ENCODE measurements at places on chromosomes 6 and 20.

- peak; percentile 18 for DNase-seq
Observed at GRCh38 chr20:47490795-47491194, 10.9 kb upstream of the NCOA3 start.

GRCh38 chr20:8721098-8721497 is 347.8 kb upstream of the PLCB4 start:
- no peak for DNase-seq

- no peak for DNase-seq
Observed at GRCh38 chr6:79421001-79421411, 116.2 kb downstream of the LCA5 start.

GRCh38 chr20:42406826-42407225 is 782.9 kb downstream of the PTPRT start:
- DNase-seq: no peak

- no peak for DNase-seq
Observed at GRCh38 chr20:64223526-64224067, 32.0 kb upstream of the PCMTD2 start.

GRCh38 chr6:25834950-25835349 is 3.1 kb upstream of the SLC17A1 start:
- no peak for DNase-seq

All from GM10248 (cell line).